ENCODE measurements at places on chromosomes 11 and 22.

- DNase-seq = no peak
These were observed 76.2 kb downstream of the ARHGAP32 start for GRCh38 chr11:129115652-129116586.

DNA sequence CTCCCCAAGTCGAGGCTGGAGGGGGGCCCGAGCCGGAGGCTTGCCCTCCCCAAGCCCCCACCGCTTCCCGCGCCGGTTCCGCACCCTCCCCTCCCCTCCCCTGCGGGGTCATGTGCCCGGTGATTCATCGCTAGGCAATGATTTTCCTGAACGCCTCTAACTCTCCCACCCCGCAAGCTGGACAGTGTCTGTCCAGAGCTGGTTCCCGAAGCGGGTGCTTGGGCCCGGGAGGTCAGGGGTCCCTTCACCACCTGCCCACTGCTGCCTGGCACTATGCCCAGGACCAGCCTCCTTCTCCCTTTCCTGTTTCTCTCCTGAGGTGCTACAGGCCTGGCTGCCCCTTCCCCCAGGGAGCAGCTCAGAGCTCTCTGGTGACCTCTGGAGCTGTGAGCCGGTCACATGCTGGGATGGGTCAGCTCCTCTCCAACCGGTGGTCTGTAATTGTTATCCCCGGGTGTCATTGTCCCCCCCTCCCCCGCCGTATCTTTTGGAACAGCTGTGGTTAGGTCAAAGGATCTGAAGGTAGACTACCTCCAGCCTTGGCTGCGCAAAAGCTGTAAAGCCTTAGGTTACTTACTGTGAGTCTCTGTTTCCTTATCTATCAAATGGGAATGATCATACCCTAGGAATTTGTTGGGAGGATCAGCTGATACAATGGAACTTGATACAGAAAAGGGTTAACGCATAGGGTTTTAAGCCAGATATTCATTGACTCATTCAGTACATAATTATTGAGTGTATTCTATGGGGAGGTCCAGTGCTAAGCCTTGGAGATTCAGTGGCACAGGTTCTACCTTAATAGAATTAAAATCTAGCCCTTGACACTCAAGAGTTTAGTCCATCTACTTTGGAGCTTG is 753 bp downstream of the STX3 start:
- DNase-seq = peak; percentile 35

- DNase-seq = no peak
These were observed 31.6 kb upstream of the CARS1 start for GRCh38 chr11:3088806-3089205.

DNA sequence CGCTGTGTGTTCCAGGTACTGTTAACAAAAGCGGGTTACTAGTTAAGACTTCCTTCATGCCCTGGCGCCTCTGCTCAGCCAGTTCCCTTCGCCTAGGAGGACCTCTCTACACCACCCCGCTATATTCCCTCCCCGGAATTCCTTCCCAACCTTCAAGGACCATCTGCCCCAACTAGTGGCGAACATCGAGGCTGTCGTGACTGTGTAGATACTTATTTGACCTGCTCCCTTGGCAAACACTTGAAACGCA is 450 bp upstream of the BCL2L13 start:
- peak; percentile 46 for DNase-seq

GRCh38 chr11:95732930-95733602 is 56.5 kb downstream of the FAM76B start:
- DNase-seq = no peak

- no peak for DNase-seq
These were observed 3.9 kb downstream of the CNIH2 start for GRCh38 chr11:66281776-66282467.

- peak; percentile 67 for DNase-seq
These were observed 29.8 kb downstream of the SREBF2 start for GRCh38 chr22:41862530-41863266.

DNA sequence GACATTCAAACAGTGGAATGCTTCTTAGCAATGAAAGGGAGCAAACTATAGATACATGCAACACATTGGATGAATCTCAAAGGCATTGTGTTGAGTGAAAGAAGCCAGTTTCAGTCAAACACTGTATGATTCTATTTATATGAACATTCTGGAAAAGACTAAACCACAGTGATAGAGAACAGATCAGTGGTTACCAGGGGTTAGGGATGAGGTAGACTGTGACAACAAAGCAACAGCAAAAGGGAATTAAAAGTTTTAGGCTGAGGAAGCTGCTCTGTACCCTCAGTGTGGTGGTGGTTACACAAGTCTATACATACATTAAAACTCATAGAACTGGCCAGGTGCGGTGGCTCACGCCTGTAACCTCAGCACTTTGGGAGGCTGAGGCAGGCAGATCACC is 23.0 kb downstream of the FDX1 start:
- no peak for DNase-seq

DNA sequence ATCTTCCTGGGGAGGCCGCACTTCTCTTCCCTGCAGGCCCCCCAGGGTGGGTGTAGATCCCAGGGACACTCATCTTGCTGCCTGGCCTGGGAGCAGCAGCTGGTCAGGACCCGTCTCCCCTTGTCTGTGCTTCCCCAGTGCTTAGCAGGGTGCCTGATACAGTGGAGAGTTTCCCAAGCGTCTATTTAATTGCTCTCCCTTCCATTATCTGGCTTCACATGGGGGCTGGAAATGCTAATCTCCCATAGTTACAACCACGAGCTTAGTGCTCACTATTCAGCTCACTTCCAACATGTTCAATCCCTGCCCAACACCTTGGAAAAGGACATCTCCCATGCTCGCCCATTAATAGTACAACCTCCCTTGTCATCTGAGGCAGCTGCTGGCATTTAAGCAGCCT is 100.5 kb downstream of the DSCAML1 start:
- no peak for DNase-seq

DNA sequence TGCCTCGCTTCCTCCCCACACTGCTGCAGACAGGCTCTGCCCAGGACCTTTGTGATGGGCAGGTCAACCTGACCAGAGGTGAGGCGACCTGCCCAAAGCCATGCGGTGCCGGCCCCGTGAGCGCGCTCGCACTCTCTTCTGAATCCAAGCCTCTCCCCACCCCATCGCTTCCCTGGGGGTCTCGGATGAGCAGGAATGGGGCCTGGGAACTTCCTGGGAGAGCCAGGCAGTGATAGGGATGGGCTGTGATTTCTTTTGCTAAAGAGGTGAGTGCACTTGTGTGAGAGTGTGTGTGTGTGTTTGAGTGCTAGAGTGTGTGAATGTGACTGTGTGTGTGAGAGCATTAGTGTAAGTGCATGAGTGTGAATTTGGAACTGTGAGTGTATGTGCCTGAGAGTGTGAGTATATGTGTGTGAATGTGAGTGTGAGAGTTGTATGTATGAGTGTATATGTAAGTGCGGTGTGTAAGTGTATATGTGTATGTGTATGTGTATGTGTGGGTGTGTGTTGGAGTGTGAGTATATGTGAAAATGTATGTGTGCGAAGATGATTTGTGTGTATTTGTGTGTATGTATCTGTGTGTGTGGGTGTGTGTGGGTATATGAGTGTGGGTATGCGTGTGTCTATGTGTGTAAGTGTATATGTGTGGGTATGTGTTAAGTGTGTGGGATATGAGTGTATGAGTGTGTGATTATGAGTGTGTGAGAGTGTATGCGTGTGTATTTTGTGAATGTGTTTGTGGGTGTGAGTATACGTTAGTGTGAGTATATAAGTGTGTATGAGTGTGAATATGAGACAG is 11.7 kb upstream of the LRRC10B start:
- no peak for DNase-seq

GRCh38 chr22:39526736-39527171 is 5.8 kb downstream of the RPS19BP1 start:
- DNase-seq = no peak

GRCh38 chr11:76781046-76781801 is 1.9 kb upstream of the TSKU start:
- DNase-seq = no peak

- no peak for DNase-seq
These were observed 20.4 kb downstream of the LGR4 start for GRCh38 chr11:27452147-27452546.

DNA sequence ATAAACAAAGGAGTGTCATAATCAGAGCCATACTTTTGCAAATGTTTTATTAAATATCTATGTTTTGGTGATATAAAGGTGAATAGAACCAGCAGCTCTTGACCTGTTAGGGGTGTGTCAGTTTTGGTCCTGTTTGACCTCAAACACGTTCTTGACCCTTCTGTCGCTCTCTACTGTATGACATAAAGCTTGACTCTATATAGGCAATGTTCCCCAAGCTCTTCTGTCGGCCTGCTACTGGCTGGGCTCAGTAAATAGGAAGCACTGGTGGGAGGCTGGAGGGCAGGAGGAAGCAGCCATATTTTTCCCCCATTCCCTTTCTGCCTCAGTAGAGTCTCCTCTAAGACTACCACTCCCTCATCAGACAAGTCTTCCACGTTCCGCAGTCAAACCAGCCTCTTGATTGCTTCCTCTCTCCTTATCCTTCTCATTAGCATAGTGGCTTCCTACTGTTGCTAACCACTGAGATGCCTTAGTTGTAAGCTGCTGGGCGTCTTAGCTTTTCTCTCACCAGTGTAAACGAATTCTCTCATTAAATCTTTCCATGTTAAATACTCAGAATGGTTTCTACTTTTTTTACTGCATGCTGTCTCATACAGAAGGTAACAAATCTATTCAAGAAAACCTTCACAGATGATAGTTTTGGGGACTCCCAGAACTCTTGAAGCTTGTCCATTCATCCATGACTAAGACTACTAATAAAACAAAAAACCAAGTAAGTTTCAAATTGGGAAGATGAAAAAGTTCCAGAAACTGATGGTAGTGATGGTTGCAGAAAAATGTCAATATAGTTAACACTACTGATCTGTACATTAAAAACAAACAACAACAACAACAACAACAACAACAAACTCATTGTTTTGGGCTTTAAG is 3.3 kb downstream of the NPAT start:
- DNase-seq = no peak
